Tibial nerve (tissue), 4 donors: ENCODE measurements at places on chromosomes 12 and 14.

GRCh38 chr14:95445676-95446075 is 70.8 kb downstream of the SYNE3 start:
- DNase-seq: no peak

- no peak for DNase-seq
Measured at GRCh38 chr14:71485833-71486232, 446.4 kb upstream of the RGS6 start.

- peak; percentile 14 for DNase-seq
Measured at GRCh38 chr12:65536876-65537681, 258.6 kb downstream of the MSRB3 start.

- DNase-seq: no peak
Measured at GRCh38 chr12:51832354-51833107, 16.0 kb downstream of the FIGNL2 start.

GRCh38 chr14:68168460-68169109 is 349.0 kb downstream of the RAD51B start:
- no peak for DNase-seq
